ENCODE measurements at places on chromosomes 6 and 20. TPM values are rescaled to one million over a fixed set of nuclear protein-coding genes. Genes with fewer than 3 reads are reported as not detected.
A peak's percentile ranks its signal among the peaks of the same experiment; 100 is the strongest.

Gene FOXQ1
- not detected for total RNA-seq

Gene BTN1A1
- total RNA-seq = 0.11 TPM

DNA sequence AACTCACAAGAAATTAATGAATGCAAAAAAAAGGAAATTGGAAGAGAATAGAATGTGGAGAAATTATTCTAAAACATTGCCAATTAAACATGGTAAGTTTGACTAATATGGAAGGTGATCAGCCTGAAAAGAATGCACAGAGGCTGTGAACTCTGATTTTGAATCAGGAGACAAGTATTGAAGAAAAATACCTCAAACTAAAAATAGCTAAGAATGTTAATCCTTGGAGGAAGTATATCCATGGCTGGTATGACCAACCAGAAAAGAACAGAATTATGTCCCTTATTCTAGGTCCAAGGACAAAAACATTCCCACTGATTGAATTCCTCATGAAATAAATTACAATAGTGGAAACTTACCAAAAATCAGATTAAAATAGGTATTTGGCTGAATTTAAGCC, 7.3 kb upstream of the RIMS1 start:
- H3K4me3 ChIP-seq = no peak overlapping the region
- no peak for DNase-seq
- H3K27ac ChIP-seq = no peak overlapping the region
- H3K27me3 ChIP-seq = peaks cover 3% of the 10 kb centered on the region
- H3K4me1 ChIP-seq = no peaks in the 10 kb centered on the region
- H3K36me3 ChIP-seq = no peaks in the 10 kb centered on the region

Gene CABLES2
- total RNA-seq = 3.2 TPM

GRCh38 chr20:41360831-41361756, 5.5 kb downstream of the EMILIN3 start:
- H3K27me3 ChIP-seq = peaks cover 11% of the 10 kb centered on the region
- no peak overlapping the region for H3K4me3 ChIP-seq
- DNase-seq = no peak
- H3K36me3 ChIP-seq = no peaks in the 10 kb centered on the region
- H3K4me1 ChIP-seq = no peaks in the 10 kb centered on the region

DNA sequence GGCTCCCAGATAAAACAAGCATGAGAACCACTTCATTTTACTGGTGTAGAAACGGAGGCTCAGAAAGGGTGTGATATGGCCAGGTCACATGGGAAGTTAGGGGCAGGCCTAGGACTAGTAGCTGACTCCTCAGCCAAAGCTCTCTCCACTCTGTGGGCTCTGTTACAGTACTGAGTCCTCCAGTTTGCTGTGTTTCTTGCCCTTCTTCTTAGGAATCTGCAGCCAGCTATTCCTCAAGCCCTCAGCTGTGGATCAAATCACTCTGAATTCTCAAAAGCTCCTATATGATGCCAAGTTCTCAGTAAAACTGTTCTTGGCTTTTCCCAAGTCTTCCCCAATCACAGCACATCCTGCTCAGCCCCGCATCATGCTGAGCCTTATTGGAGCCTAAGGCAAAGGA, 42.5 kb upstream of the ADGRF1 start:
- no peak overlapping the region for H3K4me3 ChIP-seq
- no peaks in the 10 kb centered on the region for H3K4me1 ChIP-seq
- H3K36me3 ChIP-seq = no peaks in the 10 kb centered on the region
- H3K27me3 ChIP-seq = peaks cover 2% of the 10 kb centered on the region
- DNase-seq = no peak

- no peaks in the 10 kb centered on the region for H3K36me3 ChIP-seq
- H3K27me3 ChIP-seq = no peaks in the 10 kb centered on the region
- DNase-seq = no peak
- no peak overlapping the region for H3K4me3 ChIP-seq
These were observed 96.3 kb downstream of the LYRM2 start for GRCh38 chr6:89542081-89542857.

DNA sequence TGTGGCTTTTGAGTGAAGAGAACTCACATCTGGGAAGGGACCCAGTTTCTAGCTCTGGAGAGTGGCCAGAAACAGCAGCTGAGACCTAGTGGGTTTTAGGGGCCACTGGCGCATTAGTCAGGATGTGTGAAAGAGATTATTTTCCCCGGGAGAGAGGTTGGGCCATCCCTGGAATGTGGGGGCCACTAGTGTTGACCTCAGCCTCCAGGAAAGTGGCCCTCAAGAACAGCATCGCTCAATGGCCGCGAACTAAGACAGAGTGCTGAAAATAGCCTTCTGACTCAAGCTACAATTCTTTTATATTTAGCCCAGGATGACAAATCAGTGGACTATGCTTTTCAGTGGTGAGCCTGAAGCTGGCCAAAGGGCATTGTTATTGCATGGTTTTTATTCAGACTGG, 210.4 kb upstream of the RNF24 start:
- peaks cover 28% of the 10 kb centered on the region for H3K27me3 ChIP-seq
- no peak overlapping the region for H3K27ac ChIP-seq
- peaks cover 6% of the 10 kb centered on the region for H3K4me1 ChIP-seq
- DNase-seq = no peak
- H3K4me3 ChIP-seq = no peak overlapping the region

Gene UBD
- total RNA-seq = 0.50 TPM

DNA sequence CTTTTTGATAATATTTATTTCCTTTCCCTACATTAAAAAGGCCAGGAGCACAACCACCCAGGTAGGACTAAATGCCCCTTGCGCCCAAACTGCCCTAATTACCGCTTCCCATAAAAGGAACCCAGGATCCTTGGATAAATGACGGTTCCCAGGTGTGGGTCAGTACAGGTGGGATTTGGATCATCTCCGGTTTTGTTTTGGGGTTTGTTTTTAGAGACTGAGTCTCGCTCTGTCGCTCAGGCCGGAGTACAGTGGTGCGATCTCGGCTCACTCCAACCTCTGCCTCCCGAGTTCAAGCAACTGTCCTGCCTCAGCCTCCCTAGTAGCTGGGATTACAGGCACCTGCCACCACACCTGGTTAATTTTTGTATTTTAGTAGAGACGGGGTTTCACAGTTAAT, 28.4 kb downstream of the ZNF217 start:
- H3K4me1 ChIP-seq = peaks cover 22% of the 10 kb centered on the region
- H3K4me3 ChIP-seq = no peak overlapping the region
- H3K27me3 ChIP-seq = no peaks in the 10 kb centered on the region
- H3K27ac ChIP-seq = peak overlapping the region; percentile 38
- H3K36me3 ChIP-seq = peaks cover 41% of the 10 kb centered on the region

- H3K4me1 ChIP-seq = peaks cover 18% of the 10 kb centered on the region
- no peak overlapping the region for H3K4me3 ChIP-seq
- H3K27ac ChIP-seq = no peak overlapping the region
- H3K27me3 ChIP-seq = peaks cover 37% of the 10 kb centered on the region
- H3K36me3 ChIP-seq = no peaks in the 10 kb centered on the region
- DNase-seq = peak; percentile 29
These were observed 23.7 kb downstream of the MOCS3 start for GRCh38 chr20:50982363-50982762.

DNA sequence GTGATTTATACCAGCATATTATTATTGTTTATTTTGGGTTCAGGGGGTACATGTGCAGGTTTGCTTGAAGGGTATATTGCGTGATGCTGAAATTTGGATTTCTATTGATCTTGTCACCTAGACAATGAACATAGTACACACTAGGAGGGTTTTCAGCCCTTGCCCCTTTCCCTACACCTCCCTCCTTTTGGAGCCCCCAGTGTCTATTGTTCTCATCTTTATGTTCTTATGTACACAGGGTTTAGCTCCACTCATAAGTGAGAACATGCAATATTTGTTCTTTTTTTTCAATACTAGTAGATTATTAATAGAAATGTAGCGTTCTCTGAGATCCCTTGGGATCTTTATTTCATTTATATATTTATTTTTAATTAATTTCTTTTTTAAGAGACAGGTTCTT, 79.2 kb upstream of the MRAP2 start:
- no peak for DNase-seq
- no peaks in the 10 kb centered on the region for H3K4me1 ChIP-seq
- H3K36me3 ChIP-seq = peaks cover 38% of the 10 kb centered on the region
- H3K27ac ChIP-seq = no peak overlapping the region
- no peaks in the 10 kb centered on the region for H3K27me3 ChIP-seq

Gene COL11A2
- 1.4 TPM for total RNA-seq

GRCh38 chr6:121959501-121959900, 440.0 kb upstream of the HSF2 start:
- H3K27me3 ChIP-seq = no peaks in the 10 kb centered on the region
- H3K4me3 ChIP-seq = no peak overlapping the region
- no peak overlapping the region for H3K27ac ChIP-seq
- no peak for DNase-seq

DNA sequence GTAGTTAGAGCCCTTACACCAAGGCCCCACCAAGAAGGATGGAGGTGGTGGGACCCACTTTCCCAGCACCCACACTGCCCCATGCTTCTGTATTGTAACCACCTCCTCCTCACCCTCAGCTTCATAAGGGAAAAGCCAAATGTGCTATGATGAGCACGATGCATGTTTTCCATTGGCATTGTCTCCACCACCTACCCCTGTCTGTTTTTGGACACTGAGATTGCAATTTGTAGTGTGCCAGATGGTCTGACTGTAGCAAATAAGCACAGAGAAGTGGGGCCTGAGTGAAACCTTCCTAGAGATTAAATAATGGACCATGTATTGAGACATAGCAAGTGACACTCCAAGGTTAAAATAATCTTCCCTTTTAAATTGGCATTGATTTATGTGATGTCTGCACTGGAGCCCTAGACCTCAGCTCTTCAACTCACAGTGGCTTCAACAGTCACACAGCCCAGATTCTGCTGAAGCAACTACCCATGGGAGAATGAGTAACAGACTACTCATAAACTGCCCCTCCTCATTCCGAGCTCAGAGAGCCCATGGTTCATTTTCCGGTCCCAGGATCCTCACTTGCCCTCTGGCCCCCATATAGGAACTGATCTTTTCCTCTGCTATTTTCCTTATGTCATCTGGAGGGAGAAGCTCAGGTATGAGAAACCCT, 177.9 kb downstream of the COL9A1 start:
- H3K4me3 ChIP-seq = no peak overlapping the region
- no peaks in the 10 kb centered on the region for H3K27me3 ChIP-seq
- H3K36me3 ChIP-seq = no peaks in the 10 kb centered on the region
- DNase-seq = no peak
- no peak overlapping the region for H3K27ac ChIP-seq

DNA sequence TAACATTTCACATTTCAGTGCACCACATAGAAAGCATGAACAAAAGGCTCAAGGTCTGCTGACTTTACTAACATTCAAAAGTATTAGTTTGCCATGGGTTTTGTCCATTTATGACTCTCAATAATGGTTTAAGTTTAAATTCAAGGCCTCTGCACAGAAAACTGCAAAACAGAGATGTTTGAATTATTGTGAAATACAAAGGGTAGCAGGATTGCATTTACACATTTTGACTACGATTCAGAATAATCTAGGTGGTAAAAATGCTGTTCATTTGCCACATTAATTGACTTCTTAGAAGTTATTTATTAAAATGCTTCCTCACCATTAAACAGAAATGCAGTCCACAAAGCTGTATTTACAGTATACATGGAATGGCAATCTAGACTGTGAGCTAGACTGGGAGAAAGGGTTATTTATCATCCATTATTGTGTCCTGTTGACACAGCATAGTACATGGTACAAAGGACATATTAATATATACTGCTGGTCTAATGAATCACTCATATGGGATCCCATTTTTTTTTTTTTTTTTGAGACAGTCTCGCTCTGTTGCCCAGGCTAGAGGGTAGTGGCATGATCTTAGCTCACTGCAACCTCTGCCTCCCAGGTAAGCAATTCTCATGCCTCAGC, 18.0 kb downstream of the USP49 start:
- no peaks in the 10 kb centered on the region for H3K4me1 ChIP-seq
- no peaks in the 10 kb centered on the region for H3K36me3 ChIP-seq
- H3K27ac ChIP-seq = no peak overlapping the region
- no peak overlapping the region for H3K4me3 ChIP-seq
- no peak for DNase-seq
- H3K27me3 ChIP-seq = no peaks in the 10 kb centered on the region

DNA sequence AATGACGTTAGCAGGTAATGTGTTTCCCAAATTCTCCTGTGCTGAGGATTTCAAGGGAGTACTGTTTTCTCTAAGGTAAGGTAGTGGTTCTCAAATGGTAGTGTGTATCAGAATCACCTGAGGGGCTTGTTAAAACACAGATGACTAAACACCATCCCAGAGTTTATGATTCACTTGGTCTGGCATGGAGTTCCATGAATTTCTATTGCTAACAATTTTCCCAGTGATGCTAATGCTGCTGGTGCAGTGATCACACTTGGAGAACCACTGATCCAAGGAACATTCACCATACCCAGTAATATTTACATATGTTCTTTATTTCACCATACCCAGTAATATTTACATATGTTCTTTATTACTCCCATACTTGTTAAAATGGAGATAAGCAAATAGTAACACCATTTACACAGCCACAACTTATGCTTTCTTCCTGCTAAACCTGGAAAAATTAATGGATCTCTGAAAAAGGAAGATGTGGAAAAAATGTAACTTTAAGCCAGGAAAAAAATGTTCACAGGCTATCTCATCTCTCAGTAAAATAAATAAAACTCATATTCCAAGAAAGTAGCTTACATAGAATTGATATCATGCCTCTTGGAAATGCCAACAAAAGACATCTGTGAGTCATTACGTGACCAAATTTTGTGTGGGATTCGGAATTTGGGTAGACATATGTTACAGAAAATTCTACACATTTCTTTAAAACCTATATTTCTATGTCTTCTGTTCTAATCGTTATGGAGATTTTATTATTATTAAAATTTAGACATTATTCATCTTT, 129.5 kb downstream of the MMUT start:
- H3K36me3 ChIP-seq = no peaks in the 10 kb centered on the region
- no peak for DNase-seq
- H3K4me3 ChIP-seq = no peak overlapping the region
- no peak overlapping the region for H3K27ac ChIP-seq
- no peaks in the 10 kb centered on the region for H3K27me3 ChIP-seq
- no peaks in the 10 kb centered on the region for H3K4me1 ChIP-seq

DNA sequence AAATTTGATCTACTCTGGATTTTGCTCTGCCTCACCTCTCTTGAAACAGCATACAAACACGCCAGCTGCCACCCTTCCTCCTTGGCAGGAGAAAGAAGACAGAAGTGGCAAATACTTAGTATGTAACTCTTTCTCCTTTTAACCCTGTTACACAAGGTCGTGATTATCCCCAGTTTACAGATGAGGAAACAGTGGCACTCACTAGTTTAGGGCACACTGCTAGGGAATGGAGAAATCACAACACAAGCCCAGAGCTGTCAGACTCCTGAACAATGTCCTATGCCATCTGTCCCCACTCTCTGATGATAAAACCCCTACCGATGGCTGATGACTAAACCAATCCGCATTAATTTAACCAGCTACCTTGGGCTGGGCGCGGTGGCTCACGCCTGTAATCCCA, 79.7 kb downstream of the FGD2 start:
- no peak for DNase-seq
- no peak overlapping the region for H3K27ac ChIP-seq
- H3K4me3 ChIP-seq = no peak overlapping the region
- no peaks in the 10 kb centered on the region for H3K27me3 ChIP-seq
- H3K4me1 ChIP-seq = no peaks in the 10 kb centered on the region
- H3K36me3 ChIP-seq = no peaks in the 10 kb centered on the region

Gene SPATA25
- 0.58 TPM for total RNA-seq

All from activated CD8-positive, alpha-beta T cell treated with anti-CD3 and anti-CD28 coated beads for 36 hours (primary cell).